GM23338 (cell line): ENCODE measurements at places on chromosomes 16 and 17. TPM values are rescaled to one million over a fixed set of nuclear protein-coding genes. Genes with fewer than 3 reads are reported as not detected.

Gene LCAT
- total RNA-seq: 17.6 and 18.9 TPM in 2 replicates

Gene KRTAP2-2
- not detected in 2 replicates for total RNA-seq

DNA sequence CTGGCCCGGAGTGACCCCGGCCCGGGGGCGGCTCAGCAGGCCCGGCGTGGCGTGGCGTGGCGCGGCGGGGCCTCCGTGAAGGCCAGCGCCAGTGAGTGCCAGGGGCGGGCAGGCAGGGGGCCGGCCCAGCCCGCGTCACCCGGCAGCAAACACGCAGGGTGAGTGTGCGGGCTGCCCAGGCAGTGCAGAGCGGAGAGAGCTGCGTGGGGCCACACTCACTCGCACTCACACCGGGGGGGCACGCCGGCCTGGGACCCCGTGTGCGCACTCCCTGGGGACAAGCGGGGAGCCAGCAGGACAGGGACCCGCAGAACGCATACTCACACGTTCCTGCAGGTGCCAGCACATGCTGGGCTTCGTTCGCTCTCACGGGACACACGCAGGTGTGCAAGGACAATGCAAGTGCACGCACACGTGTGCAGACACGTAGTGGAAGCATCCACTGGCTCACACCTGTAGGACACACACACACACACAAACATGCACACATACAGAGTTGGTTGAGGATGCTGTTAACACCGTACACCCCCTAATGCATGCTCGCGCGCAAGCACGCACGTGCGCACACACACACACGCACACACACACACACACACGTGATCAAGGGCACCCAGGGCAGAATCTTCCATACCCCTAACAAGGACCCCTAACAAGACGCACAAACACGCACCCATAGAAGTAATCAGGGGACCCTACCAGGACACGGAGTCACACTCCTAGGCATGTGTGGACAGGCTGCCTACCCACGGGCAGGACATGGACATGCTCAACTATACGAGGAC is 7.7 kb downstream of the USP6 start:
- H3K4me3 ChIP-seq: peak overlapping the region; percentile 72
- H3K36me3 ChIP-seq: no peaks in the 10 kb centered on the region
- no peak for DNase-seq
- no peak overlapping the region for H3K27ac ChIP-seq
- no peaks in the 10 kb centered on the region for H3K4me1 ChIP-seq

GRCh38 chr17:80195671-80196529 is 24.2 kb downstream of the SGSH start:
- no peaks in the 10 kb centered on the region for H3K4me1 ChIP-seq
- H3K36me3 ChIP-seq: no peaks in the 10 kb centered on the region
- no peaks in the 10 kb centered on the region for H3K27me3 ChIP-seq
- peak; percentile 72 for DNase-seq
- H3K4me3 ChIP-seq: no peak overlapping the region
- H3K27ac ChIP-seq: no peak overlapping the region

DNA sequence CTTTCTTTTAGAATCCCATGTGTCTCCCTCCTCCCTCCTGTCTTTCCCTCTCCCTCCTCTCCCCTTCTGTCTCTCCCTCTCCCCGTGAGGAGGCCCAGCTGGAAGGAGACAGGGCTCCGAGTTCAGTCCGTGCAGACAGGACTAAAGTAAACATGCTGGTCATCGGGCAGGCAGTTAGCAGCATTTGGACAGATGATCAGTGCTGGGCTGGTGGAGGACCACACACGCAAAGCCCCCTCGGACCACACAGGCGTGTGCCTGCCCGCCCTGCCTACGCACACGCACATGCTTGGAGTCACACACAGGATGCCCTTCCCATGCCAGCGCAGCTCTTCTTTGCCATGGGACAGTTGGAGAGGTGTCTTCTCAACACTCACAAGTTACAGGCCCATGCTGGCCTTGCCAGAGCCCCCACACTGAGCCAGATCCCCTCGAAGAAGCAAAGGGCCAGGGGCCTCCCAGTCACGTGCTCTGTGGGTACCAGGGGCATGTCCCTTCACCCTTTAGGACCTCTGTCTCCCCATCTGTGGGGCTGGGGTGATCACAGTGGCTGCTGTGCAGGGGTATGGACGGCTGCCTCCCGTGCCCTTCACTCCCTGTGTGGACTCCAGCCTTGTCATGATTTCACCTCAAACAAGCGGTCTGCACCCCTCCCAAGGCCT is 215.7 kb upstream of the FOXF1 start:
- no peaks in the 10 kb centered on the region for H3K36me3 ChIP-seq
- no peak overlapping the region for H3K4me3 ChIP-seq
- peaks cover 29% of the 10 kb centered on the region for H3K27me3 ChIP-seq
- H3K27ac ChIP-seq: no peak overlapping the region

GRCh38 chr17:77778636-77779489 is 179.6 kb upstream of the TNRC6C start:
- no peaks in the 10 kb centered on the region for H3K36me3 ChIP-seq
- no peak overlapping the region for H3K4me3 ChIP-seq
- no peak for DNase-seq
- H3K4me1 ChIP-seq: peaks cover 7% of the 10 kb centered on the region; the same call in 1 of the 2 replicates
